ENCODE measurements at places on chromosomes 3 and 15.

DNA sequence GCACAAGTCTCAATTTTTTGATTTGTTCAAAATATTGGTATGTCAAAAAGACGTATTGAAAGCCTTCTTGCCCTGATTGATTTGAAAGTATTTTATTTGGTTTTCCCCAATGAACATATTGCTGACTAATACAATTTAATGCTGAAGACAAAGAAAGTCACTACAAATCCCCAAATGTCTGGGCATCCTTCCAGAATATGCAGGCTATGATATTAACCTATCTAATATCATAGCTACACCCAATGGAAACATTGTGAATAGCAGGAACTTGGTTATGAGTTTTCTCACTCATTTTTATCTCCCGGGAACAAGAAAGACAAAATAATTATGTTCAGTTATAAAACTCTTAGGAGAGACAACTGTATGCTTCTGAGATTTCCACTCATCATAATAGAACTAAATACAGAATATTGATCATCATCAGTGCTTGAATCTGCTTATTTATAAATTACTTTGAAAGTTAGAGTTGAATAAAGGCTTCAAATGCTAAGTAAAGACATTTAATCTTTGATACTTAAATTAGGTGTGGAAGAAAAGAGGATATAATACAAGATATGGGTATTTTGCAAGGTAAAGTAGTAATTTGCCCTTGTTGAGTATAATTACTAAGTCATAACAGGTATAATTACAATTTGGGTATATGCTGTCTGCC is 483.9 kb downstream of the RBMS3 start:
- DNase-seq, result no peak

DNA sequence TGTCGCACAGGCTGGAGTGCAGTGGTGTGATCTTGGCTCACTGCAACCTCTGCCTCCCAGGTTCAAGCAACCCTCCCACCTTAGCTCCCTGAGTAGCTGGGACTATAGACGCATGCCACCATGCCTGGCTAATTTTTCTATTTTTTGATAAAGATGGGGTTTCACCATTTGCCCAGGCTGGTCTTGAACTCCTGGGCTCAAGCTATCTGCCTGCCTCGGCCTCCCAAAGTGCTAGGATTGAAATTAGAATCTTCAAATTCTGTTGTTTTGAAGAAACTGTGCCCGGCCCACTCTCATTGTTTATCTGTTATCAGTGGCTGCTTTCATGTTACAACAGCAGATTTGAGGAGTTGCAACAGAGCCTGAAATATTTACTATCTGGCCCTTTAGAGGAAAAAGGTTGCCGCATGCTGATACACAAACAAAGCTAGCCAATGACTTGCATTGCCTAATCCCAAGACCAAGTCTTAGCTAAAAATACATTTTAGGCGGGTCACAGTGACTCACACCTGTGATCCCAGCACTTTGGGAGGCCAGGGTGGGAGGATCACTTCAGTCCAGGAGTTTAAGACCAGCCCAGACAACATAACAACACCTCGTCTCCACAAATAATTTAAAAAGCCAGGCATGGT is 43.2 kb upstream of the PPP4R2 start:
- no peak for DNase-seq

DNA sequence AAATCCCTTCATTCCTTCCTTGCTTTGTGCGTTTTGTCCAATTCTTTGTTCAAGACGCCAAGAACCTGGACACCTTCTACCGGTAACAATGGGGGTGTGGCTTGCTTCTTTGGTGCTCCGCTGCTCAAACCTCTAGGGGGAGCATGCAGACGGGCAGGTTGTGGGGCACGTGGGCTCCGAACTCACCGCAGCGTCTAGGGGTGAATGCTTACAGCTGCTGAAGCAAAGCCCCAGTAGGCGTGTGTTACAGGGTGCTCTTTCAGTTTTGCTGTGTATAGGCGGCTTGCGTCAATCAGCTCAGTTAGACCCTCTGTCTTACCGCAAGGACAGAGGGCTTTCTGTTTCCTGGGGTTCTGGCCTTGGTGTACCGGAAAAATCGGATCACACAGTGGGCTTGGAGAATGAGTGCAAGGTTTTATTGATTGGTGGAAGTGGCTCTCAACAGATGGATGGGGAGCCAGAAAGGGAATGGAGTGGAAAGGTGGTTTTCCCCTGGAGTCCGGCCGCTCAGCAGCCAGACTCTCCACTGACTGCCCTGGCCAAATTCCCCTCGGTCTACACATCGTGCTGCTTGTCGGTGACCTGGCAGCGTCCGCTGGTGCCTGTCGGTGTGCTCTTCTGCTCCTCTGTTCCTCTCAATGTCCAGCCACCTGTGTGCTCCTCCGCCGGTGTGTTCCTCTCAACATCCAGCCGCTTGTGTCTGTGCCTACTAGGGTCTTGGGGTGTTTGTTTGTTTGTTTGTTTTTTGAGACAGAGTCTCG is 1.2 kb upstream of the LRRC34 start:
- DNase-seq, result peak; percentile 63

DNA sequence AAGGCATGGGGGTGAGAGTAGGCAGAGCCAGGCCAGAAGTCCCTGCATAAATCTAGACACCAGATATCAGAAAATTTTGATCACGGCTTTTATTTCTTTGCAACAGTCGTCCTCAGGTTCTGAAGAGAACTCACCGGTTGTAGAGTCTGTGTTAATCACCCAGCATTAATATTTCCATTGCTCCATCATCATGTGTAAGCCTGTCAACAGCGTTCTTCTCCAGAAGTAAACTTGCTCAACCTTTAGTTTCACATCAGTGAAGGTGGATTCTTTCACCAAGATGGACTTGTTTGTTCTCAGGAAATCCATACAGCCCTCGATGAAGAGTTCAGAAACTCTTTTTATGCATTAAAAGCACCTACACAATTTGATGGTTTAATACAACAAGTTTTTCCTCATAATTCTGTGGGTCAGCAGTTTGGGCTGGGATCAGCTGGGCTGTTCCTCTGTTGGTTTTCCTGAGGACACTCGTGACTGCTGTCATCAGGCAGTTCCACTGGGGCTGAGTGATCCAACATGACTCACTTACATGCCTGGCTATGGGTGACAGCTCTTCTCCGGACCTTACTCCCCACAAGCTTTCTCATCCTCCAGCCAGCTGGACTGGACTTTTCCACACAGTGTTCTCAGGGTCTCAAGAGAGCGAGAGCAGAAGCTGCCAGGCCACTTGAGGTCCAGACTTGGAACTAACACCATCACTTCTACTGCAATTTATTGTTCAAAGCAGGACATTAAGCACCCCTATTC is 303.4 kb downstream of the ZNF621 start:
- DNase-seq, result no peak

- no peak for DNase-seq
These were observed 767.7 kb upstream of the CFAP20DC start for GRCh38 chr3:59817511-59817910.

GRCh38 chr3:18179521-18179920 is 245.6 kb downstream of the SATB1 start:
- no peak for DNase-seq

GRCh38 chr15:66789029-66790025 is 87.3 kb downstream of the SMAD6 start:
- DNase-seq, result no peak

DNA sequence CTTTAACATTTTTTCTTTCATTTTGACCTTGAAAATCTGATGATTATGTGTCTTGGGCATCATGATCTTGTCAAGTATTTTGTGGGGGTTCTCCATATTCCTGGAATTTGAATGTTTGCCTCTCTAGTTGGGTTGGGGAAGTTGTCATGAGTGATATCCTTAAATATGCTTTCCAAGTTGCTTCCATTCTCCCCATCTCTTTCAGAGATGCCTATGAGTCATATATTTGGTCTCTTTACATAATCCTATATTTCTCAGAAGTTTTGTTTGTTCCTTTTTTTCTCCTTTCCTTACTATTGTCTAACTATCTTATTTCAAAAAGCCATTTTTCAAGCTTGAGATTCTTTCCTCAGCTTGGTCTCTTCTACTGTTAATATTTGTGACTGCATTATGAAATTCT is 69.0 kb upstream of the CCDC80 start:
- no peak for DNase-seq

- DNase-seq, result no peak
These were observed 207.2 kb downstream of the ADAMTS17 start for GRCh38 chr15:100134586-100134985.

DNA sequence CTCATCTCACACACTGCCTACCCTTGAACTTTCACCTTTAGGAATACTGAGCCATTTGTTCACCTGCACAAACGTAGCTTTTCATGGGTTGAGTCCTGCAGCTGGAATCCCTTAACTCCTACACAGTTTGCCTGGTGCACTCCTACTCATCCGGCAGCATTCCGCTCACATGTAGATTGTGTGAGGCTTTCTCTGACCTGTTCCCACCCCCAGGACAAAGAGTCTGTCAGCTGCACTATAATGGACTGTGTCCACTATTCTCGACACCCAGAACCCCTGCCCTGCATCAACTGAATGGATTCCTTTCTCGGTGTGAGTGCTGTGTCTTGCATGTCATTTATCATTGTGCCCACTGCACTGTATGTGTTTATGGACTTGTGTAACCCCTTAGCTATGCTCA is 54.9 kb downstream of the EPHB3 start:
- no peak for DNase-seq

Data from activated CD4-positive, CD25-positive, alpha-beta regulatory T cell treated with anti-CD3 and anti-CD28 coated beads, Interleukin-2, amount 50 U/mL, for 72 hours (primary cell).